HAP-1 (cell line): ENCODE measurements at places on chromosomes 16 and 17.
A peak's percentile ranks its signal among the peaks of the same experiment; 100 is the strongest.

DNA sequence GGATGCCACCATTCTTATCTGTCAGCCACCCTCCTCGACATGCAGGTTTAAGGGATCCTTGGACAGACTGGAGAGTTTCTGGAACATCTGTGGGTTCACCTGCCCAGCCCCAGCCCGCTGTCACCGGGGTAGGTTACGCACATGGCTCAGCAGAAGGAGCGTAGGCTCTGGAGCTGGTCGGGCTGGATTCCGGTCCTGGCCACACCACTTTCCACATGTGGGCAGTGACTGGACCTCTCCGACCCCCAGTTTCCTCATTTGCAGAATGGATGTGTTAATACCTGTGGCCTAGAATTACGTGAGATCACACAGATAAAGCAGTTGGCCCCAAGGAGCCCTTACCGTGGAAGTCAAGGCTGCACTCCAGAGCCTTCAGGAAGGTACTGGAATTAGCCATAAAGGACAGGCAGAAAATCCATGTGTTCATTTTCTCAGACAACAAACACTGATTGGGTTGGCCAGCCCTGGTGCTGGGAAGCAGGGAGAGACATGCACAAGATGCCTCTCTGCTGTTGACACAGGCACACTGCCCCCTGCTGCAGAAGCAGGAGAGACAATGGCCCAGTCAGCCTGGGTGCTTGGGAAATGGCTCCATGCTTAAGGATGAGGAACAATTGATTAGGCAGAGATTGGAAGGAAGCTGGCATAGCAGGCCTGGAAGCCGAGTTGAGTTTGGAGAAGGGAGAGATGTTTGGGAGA is 58.8 kb downstream of the SF3B3 start:
- DNase-seq = no peak

GRCh38 chr17:77274096-77274845 is 133.5 kb downstream of the SEC14L1 start:
- no peak for DNase-seq

DNA sequence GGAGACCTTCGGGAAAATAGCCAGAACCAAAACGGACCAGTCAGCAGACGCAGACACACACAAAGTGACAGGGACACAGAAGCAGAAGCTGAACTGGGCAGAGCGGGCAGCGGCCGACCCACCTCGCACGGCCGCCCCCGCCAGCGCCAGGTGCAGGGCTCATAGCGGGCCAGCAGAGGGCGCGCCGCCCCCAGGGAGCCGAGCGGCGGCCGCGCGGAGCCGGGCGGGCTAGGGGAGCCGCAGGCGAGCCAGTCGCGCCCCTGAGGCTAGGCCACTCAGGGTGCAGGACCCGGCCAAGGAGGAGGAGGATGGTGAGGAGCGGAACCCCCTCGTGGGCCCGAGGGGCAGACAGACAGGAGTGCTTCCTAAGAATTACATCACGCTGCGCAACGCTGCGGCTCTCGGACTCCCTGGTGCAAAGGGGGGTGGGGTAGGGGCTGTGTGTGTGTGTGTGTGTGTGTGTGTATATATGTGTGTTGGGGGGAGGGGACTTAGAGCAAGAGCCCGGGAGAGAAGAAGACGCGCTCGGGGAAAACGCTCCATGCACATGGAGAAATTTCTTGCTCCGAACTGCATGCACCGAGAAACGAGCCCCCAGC is 913 bp upstream of the NOG start:
- DNase-seq = peak; percentile 55

GRCh38 chr17:303168-303567 is 49.4 kb downstream of the RPH3AL start:
- no peak for DNase-seq

GRCh38 chr17:76469076-76469990 is 1.9 kb downstream of the AANAT start:
- DNase-seq = no peak

- DNase-seq = peak; percentile 76
Observed at GRCh38 chr16:77169650-77170236, 21.2 kb upstream of the MON1B start.

DNA sequence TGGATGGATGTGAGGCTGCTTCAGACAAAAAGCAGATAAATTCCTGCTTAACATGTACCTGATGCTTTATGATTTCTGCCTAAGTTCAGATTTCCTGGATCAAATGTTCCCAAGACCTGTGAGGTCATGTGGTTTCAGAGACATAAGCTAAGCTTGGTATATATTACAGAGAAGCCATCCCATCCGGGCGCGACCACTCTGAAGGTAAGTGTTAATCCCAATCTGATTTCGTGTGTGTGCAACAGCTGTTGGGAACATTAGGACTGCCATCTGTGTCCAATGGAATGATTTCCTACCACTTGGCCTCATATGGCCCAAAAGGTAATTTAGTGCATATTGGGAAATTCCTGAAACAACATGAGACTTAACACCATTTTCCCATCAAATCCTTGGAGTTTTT is 199.1 kb downstream of the HS3ST3B1 start:
- DNase-seq = no peak

DNA sequence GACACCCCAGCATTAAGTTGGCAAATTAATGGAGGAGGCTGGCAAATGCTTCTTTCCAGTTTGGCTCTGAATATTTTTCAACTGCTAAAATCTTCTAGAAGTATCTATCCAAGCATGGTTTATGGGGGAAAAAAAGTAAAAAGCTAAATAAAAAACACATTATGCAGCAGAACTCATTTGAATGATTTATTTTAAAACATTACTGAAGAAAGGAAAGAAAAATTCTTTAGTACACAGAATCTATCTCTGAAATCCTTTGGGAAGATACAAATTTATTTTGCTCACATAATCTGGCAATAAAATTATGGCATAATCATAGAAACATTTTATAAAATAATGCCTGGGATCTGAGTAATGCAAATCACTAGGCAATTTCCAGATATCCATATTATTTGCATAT is 328.1 kb upstream of the MON1B start:
- no peak for DNase-seq

GRCh38 chr16:48632137-48632774 is 22.3 kb upstream of the N4BP1 start:
- no peak for DNase-seq

DNA sequence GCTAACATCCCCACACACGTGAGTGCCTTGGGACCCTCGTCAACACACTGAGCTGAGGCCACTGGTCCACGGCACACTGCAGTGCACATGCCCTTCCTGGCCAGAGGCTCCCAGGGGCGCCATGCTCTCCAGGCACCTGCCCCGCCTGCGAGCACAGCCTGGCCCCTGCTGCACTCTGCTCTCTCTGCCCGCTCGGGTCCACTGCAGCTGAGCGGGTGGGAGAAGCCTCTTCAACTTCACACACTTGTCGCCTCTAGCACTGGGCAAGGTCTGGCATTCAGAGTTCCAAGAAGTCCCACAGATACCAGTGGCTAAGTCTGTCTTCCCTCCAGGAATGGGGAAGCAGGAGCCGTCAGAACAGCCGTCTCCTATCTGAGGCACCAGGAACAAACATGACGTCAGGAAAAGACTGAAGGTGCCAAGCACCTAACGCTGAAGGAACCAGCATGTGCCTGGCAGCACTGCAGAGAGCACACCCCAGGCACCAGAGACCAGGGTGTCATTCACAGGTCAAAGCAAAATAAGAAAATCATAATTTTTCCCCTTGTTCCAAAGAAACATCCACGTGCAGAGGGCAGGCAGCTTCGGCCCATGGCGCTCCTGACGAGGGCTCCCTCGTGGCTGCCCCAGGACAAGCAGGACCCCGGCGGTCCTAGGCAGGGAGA is 82.9 kb downstream of the ZNF778 start:
- no peak for DNase-seq

- DNase-seq = no peak
Observed at GRCh38 chr17:8859027-8859803, 8.3 kb downstream of the PIK3R6 start.

DNA sequence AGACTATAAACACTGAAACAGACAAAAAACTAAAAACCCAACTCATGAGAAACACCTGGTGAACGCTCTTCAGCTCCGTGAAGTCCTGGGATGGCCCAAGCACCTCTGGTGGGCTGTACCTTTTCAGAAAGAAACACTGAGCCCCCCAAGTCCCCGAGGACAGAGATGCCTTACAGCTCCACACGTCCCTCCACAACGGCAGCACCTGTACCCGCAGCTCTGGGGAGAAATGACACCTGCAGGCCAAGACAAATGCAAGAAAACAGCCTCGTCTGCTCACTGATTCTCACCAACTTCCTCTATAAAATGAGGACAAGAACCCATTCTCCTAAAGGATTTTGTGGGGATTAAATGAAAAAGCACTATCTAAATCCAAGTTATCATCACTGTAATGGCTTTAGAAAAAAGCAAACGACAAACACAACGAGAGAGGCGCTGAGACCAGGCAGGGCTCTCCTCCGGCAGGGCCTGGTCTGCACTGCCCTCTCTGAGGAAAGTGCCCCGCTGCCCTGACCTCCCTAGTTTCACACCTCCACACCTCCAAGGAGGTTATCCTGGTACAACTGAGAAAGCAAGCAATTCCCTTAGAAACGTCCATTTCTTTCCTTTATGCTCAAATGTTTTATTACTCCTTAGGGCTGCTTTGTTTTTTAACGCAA is 114.9 kb downstream of the ZNF778 start:
- no peak for DNase-seq

DNA sequence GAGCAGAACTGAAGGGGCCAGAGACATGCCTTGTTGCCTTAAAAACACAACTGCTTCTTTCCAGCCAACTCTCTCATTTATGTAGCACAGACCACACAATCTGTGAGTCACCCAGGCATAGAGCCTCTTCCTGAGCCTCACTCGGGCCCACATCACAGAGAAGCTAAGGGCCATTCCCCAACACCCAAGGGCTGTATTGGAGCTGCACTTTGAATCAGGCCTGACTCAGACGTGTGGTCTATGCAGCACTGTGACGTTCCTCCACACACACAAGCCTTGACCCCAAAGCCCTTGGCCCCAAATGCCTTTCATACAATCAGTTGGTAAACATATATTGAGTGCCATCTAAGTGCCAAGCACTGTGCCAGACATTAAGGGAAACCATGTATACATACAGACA is 308.9 kb upstream of the DYNLRB2 start:
- DNase-seq = no peak

GRCh38 chr16:71971571-71971970 is 28.6 kb downstream of the PKD1L3 start:
- no peak for DNase-seq

GRCh38 chr17:29215174-29215573 is 31.5 kb upstream of the CRYBA1 start:
- no peak for DNase-seq

DNA sequence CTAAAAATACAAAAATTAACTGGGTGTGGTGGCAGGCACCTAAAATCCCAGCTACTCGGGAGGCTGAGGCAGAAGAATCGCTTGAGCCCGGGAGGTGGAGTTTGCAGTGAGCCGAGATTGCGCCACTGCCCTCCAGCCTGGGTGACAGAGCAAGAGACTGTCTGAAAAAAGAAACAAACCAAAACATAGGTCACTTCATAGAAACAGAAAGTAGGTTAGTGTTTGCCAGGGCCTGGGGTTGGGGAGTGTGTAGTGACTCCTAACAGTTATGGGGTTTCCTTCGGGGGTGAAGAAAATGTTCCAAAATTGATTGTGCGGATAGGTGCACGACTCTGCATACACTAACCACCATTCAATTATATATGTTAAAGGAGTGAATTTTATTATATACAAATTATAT is 59.2 kb downstream of the ATP2C2 start:
- no peak for DNase-seq

- no peak for DNase-seq
Observed at GRCh38 chr17:79581324-79581932, 29.4 kb downstream of the RBFOX3 start.

GRCh38 chr17:81230043-81230820 is 7.5 kb upstream of the CEP131 start:
- peak; percentile 70 for DNase-seq

DNA sequence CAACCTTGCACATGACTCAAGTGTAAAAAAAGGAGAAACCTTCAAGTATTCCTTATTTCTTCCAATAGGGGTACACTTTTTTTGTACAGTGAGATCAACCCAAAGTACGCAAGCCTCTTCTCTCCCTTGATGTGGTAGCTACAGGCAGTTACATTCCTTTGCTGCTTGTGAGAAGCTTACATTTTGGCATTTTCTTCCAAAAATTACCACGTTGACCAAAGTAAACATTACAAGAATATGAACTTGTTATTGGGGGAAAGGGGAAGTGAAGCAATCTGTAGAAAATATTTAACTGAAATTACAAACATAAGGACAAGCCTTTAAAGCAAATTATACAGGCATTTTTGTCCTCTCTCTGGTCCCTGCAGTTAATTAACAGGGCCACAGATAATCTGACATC is 97.0 kb upstream of the TOB1 start:
- DNase-seq = no peak

DNA sequence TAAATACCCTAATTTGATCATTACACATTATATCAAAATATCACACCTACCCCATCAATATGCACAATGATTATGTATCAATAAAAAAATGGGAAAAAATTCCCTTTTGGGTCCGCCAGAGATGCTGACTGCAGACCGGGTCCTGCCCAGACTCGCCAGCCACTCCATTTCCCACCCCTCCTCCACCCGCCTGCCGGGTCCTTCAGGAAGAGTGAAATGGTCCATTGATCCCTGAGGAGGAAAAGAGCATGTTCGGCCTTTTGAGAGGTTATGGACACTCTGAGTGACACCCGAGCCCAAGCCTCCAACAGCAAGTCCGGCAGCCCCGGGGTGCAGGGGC is 123.9 kb upstream of the ZFHX3 start:
- DNase-seq = no peak

DNA sequence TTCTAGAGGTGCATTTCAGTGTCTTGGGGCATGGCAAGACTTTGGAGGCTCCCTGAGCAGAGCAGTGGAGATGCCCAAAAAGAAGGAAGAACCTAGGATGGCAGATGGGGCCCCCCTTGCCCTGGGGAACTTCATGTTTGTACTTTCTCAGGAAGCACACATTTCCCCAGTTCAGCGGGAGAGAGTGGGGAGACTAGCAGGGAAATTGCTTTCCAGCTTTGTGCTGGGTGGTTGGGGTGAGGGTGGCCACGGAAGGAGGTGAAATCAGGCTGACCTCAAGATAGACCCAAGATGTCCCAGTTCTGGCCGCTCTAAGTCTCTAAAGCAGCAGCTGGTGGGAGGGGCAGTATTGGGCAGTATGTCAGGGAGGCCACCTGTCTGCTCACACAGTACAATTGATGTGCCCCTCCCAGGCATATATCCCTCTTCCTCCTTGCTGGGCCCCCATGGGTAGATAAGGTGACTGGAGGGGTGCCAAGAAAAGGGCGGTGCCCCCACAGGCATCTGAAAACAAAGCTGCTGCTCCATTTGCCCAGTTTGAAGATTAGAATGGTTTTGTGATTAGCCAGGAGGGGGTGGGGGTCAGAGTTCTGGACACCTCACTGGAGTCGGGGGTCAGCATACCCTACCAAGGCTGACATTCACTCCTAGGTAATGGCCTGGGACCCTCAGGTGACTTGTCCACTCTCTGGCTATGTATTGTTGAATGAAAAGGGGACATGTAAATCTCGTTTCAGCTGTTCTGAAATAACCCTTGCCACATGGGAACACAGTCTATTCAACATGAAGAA is 17.1 kb upstream of the NAGLU start:
- no peak for DNase-seq
